ENCODE measurements at places on chromosomes 1 and 21. TPM values are rescaled to one million over a fixed set of nuclear protein-coding genes. Genes with fewer than 3 reads are reported as not detected.

DNA sequence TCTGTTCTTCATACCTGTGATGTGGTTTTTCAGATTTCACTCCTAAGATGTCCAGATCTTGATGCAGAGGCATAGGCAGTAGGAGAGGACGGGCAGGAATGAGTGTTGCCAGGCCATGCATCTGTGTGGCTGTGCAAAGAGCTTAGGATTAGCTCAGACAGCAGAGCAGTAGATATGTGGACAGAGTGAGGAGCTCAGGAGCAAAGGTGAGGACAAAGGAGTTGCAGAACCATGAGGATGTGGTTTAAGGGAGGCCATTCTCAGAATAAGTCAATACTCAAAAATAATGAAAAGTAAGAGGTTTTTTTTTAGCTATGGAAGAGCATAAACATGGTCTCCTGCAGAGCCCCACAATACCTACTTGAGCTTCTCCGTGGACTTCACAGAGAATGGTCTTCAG, 158.3 kb downstream of the HHAT start:
- no peaks in the 10 kb centered on the region for H3K4me1 ChIP-seq
- no peak overlapping the region for H3K4me3 ChIP-seq
- no peaks in the 10 kb centered on the region for H3K36me3 ChIP-seq
- H3K27me3 ChIP-seq, result no peaks in the 10 kb centered on the region

DNA sequence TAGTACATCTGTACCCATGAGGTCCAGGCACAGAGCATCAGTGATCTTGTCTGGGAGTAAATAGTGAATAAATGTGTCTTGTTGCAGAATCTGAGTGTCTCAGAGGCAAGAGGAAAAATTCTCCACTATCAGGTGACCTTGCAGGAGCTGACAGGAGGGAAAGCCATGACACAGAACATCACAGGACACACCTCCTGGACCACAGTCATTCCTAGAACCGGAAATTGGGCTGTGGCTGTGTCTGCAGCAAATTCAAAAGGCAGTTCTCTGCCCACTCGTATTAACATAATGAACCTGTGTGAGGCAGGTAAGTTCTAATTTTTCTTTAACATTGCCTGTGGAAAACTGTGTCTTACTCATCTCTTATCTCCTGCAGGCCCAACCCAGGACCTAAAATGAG, 43.1 kb downstream of the IL12RB2 start:
- no peaks in the 10 kb centered on the region for H3K36me3 ChIP-seq
- no peak for DNase-seq
- no peaks in the 10 kb centered on the region for H3K27me3 ChIP-seq
- no peak overlapping the region for H3K27ac ChIP-seq

DNA sequence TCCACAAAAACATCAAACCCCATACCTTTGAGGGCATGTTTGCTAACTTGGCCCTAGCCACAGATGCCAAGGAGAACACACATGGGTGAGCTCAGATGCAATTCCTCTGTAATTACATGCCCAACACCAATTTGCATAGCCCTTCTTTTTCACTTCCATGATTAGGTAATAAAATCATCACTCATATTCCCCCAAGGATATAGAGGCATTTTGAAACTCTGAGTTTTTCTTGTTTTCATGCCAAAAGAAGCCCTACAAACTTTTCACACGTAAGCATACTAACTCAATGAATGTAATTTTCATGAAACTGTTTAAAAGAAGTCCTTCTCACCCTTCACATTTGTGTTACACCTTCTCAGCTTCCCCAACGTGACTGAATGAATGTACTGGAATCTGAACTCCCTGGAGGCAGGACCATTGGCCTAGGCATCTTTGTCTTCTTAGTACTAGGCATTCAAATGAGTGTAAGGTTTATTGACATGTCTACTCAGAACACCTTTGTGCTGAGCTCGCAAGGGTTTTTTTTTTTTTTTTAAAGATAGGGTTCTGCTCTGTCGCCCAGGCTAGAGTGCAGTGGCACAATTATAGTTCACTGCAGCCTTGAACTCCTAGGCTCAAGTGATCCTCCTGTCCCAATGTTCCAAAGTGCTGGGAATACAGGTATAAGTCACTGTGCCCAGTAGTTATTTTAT, 31.0 kb downstream of the FBXO42 start:
- H3K36me3 ChIP-seq, result no peaks in the 10 kb centered on the region
- no peak overlapping the region for H3K4me3 ChIP-seq
- no peaks in the 10 kb centered on the region for H3K27me3 ChIP-seq
- H3K27ac ChIP-seq, result no peak overlapping the region
- DNase-seq, result no peak

DNA sequence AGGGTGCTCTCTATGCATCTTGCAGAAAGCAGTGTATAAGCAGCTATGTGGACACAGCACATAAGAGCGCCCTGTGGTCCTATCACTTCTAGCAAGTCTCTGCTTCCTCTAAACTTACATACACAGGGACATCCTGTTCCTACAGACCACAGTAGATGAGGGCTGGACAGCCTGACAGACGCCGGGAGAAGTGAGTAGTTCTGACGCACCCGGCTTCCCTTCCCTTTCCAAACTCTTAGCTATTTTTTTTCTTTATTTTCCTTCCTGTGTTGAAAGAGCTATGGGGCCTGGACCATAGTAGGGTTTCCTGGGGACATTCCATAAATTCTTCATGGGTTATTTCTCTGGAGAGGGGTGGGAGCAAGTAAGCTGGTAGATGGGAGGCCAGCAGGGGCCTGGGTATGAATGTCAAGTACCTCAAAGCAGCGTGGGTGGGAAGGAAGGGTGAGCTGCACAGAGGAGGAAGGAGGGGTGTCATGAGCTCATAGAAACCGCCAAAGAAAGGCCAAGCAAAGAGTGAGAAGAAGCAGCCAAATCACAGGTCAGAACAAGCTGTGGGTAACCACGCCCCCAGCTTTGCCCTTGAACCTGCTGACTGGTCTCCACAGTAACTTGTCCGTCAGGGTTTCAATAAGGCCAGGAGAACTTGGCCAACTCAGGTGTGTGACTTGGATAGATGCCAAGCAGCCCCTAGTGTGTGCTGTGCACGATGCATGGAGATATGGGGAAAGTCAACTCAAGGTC, 36.6 kb downstream of the PLXNA2 start:
- peak; percentile 85 for DNase-seq
- peak overlapping the region; percentile 77 for H3K27ac ChIP-seq
- H3K4me1 ChIP-seq, result peaks cover 82% of the 10 kb centered on the region
- peaks cover 36% of the 10 kb centered on the region for H3K36me3 ChIP-seq
- H3K27me3 ChIP-seq, result no peaks in the 10 kb centered on the region
- no peak overlapping the region for H3K4me3 ChIP-seq

TTLL7 gene
- total RNA-seq, result 16.2 TPM

- no peaks in the 10 kb centered on the region for H3K27me3 ChIP-seq
- H3K4me3 ChIP-seq, result no peak overlapping the region
- no peak for DNase-seq
- no peaks in the 10 kb centered on the region for H3K36me3 ChIP-seq
- no peak overlapping the region for H3K27ac ChIP-seq
- H3K4me1 ChIP-seq, result peaks cover 16% of the 10 kb centered on the region
Measured at GRCh38 chr1:113146242-113147072, 73.5 kb downstream of the LRIG2 start.

DNA sequence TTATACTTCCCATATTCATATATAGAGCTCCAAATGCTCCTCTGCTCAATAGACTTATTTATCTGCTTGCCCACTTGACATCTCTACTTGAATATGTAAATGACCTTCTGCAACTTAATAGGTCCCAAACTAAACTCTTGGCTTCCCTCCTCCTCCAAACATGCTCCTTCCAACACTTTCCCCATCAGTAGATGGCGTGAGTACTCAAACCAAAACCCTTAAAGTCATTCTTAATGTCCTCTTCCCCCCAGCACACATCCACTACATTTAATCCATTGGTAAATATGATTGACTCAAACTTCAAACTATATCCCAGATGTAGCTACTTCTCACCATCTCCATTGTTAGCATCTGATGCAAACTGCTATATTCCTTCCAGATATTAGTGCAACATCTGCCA, 48.5 kb upstream of the PBX1 start:
- no peak for DNase-seq
- no peaks in the 10 kb centered on the region for H3K36me3 ChIP-seq
- H3K27me3 ChIP-seq, result no peaks in the 10 kb centered on the region
- no peak overlapping the region for H3K27ac ChIP-seq
- H3K4me1 ChIP-seq, result no peaks in the 10 kb centered on the region

GRCh38 chr1:203058676-203058935, 27.2 kb downstream of the MYOG start:
- H3K27me3 ChIP-seq, result no peaks in the 10 kb centered on the region
- H3K4me1 ChIP-seq, result peaks cover 4% of the 10 kb centered on the region
- no peak overlapping the region for H3K27ac ChIP-seq
- H3K4me3 ChIP-seq, result no peak overlapping the region
- no peak for DNase-seq
